ENCODE measurements at places on chromosomes 2 and 18. TPM values are rescaled to one million over a fixed set of nuclear protein-coding genes. Genes with fewer than 3 reads are reported as not detected.

RTKN gene
- total RNA-seq = 51.4 TPM

DNA sequence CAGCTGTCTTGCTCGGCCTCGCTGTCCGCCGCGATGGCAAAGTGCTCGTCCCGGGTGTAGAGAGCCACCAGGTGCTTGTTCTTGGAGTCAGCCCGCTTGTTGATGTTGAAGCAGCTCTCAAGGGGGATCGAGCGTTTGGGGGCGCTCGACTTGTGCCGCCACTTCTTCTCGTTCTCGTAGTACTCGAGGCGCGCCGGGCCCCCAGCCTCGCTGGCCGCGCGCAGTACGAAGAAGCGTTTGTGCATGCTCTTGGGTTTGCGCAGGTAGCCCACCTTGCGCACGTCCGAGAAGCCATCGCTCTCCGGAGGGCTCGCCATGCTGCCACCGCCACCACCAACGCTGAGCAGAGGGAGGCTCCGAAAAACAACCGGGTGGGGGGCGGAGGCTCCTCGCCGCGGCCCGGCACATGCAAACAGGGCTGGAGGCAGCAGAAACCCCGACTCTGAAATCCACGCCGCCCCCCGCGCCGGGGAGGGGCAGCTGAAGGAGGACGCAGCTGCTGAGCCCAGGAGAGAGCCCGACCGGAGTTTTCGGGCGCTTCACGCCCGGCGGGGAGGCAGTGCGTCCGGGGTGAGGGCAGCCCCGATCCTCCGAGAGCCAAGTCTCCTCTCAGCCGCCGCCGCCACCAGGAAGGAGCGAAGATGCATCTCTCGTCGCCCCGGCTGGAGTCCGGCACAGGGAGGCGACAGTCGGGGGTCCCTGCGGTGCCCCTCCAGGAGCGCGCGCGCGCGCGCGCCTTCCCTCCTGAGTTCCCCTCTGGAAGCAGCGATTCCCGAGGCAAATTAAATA, 1.0 kb downstream of the IRS1 start:
- DNase-seq = peak; percentile 72

KIF1A gene
- 1.9 TPM for total RNA-seq

NAT8 gene
- total RNA-seq = not detected

FAM228A gene
- total RNA-seq = not detected

DSG1 gene
- not detected for total RNA-seq

CCDC68 gene
- 46.8 TPM for total RNA-seq

NDC80 gene
- total RNA-seq = 6.8 TPM

Data from colonic mucosa (tissue), 4 donors.